DMS53 (cell line): ENCODE measurements at places on chromosomes 4 and X.
A peak's percentile ranks its signal among the peaks of the same experiment; 100 is the strongest.

GRCh38 chr4:21763855-21764254 is 184.7 kb downstream of the KCNIP4 start:
- no peak for DNase-seq

DNA sequence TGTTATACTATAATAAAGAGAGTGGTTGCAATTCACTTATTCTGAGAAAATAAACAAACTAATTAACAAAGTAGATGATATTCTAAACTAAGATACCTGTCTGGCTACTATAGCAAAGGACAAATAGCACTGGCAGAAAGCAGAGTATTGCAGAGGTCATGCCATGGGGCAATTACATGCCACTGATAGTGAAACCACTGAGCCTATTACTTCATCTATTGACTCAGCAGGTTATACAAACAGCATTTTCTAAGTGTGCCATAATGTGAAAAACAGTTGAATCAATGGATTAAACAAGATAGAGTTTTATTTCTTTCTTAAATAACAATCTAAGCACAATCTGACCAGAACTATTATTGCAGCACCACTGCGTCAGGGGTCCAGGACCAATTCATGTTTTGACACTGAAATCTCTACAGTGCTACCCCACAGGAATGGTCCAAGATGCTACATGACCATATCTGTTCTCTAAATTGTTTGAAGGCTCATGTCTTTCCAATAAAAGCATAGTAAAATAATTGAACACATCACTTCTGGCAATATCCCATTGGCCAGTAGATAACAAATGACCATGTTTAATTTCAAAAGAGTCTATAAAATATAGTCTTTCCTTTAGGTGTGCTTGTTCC is 389.5 kb upstream of the GRID2 start:
- DNase-seq, result peak; percentile 79

DNA sequence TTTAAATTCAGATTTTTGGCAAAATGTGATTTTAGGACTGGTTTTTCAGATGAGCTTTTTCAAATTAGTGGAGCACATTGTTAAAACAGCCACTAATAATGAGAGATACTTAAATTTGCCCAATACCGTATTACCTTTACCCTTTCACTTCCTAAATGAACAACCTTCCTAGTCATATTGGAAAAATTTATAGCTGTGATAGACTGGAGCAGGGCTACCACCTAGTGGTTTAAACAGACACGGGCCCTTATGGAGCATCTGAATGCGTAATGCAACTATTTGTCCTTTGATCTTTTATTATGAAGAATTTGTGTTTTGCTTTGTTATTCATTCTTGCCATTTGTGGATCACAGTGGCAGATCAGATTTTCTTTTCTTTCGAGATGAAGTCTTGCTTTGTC is 72.7 kb downstream of the KDM6A start:
- DNase-seq, result peak; percentile 51

- no peak for DNase-seq
Observed at GRCh38 chr4:169312690-169313422, 42.1 kb upstream of the SH3RF1 start.

- DNase-seq, result no peak
Observed at GRCh38 chrX:110915570-110915969, 120.0 kb upstream of the CHRDL1 start.

DNA sequence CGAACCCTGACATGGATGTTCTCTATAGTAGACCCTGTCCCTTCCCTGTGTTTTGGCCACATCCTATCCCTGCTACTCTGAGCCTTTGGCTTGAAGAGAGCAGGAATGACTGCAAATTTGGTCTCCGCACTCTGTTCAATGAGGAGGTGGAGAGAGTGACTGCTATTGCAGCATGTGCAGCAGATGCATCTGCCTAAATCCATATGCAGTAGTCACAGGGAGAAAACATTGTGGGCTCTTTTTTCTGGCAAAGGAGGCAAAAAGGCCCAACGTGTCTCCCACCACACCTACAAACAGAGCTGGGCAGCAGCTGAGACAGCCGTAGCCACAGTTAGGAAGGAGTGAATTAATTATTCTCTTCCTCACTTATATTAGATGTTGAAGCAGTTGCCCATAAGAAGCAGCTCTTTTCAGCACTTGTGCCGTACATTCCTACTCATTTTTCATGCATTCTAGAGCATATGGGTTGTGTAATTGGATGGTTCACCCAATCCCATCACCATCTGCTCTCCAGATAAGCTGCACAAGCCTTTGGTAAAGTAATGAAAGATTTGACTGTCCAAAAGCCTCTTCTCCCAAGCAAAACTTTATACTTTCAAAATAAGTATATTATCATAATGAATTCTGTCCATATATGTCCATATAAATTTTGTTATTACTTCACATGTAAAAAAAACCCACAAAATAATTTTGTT is 147.9 kb upstream of the FAM47A start:
- DNase-seq, result no peak

- DNase-seq, result peak; percentile 78
Observed at GRCh38 chr4:5863461-5864113, 29.3 kb downstream of the CRMP1 start.

GRCh38 chr4:85500110-85500867 is 25.3 kb downstream of the ARHGAP24 start:
- DNase-seq, result no peak

GRCh38 chrX:150615356-150615755 is 46.9 kb downstream of the MTM1 start:
- DNase-seq, result no peak

DNA sequence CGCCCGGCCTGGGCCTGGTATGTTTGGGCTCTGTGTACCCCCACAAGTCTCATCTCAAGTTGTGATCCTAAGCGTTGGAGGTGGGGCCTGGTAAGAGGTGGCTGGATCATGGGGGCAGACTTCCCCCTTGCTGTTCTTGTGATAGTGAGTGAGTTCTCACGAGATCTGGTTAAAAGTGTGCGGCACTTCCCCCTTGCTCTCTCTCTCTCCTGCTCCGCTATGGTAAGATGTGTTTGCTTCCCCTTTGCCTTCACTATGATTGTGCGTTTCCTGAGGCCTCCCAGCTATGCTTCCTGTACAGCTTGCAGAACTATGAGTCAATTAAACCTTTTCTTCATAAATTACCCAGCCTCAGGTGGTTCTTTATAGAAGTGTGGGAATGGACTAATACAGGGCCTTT is 53.0 kb downstream of the CHST7 start:
- DNase-seq, result no peak

DNA sequence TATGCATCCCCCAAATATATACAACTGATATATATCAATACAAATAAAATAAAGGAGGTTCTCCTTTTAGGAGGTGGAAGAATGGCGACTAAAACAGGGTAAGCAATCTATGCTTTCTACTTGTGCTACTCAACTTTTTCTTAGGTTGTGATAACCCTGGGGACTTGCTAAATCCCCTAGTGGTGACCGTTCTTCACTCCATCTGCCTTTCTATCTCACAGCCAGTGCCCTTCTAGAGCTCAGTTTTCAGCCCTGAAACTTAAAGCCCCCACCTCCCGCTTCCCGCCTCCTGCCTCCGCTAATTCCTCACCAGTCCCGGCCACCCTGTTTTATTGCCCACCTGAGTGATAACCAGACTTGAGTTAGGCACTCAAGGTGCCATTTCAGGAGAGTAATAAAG is 15.5 kb upstream of the ESX1 start:
- no peak for DNase-seq

GRCh38 chr4:88610771-88611170 is 18.5 kb downstream of the HERC3 start:
- no peak for DNase-seq

- DNase-seq, result no peak
Observed at GRCh38 chr4:182835006-182835740, 82.0 kb downstream of the DCTD start.

- DNase-seq, result peak; percentile 39
Observed at GRCh38 chr4:158850800-158851644, 82.2 kb downstream of the FNIP2 start.

DNA sequence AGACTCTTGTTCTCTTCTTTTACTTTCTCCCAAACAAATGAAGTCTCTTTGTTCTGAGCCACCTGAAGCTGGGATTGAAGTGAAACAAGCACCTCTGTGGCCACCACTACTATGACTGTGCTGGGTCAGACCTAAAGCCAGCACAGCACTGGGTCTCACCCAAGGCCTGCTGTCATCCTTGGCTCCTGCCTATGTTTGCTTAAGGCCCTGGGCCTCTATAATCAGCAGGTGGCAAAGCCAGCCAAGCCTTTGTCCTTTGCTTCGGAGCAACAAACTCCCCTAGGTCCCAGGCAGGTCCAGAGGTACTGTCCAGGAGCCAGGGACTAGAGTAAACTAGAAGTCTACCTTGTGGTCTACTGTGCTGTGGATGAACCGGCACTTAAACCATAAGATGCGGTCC is 220.6 kb upstream of the ARSJ start:
- peak; percentile 50 for DNase-seq

GRCh38 chr4:45155081-45155777 is 428.9 kb upstream of the GNPDA2 start:
- DNase-seq, result no peak

DNA sequence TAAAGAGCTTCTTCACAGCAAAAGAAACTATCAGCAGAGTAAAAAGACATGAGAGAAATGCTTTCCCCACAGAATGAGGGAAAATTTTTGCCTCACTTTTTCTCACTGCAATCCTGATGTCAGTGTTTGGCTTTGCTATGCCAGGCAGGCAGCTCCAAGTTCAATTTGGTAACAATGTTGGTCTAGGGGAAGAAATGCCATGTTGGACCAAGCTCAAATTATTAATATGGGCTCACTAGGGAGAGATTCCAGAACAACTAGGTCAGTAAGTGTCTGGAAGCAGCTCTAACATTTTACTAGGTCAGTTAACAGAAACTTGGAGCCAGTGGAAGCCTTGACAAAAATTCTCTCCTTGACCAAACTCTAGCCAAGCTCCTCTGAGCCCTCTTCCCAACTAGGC is 95.4 kb downstream of the NAF1 start:
- no peak for DNase-seq

DNA sequence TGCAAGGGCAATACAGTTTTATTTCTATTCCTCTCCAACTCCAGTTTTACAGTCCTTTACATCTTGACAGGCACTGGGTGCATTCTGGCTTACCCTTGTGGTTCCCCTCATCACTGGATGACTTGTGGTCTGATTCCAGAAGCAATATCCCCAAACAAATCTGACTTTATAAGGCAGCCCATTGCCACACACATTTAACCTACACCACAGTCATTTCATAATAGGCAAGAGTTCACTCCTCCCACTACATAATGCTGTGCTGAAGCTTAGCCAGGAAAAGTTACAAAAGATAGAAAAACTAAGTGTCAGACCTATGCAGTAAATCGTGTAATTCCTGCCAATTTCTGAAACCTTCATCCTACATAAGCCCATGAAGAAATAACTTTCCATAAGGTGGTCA is 82.9 kb upstream of the MID1IP1 start:
- DNase-seq, result no peak

DNA sequence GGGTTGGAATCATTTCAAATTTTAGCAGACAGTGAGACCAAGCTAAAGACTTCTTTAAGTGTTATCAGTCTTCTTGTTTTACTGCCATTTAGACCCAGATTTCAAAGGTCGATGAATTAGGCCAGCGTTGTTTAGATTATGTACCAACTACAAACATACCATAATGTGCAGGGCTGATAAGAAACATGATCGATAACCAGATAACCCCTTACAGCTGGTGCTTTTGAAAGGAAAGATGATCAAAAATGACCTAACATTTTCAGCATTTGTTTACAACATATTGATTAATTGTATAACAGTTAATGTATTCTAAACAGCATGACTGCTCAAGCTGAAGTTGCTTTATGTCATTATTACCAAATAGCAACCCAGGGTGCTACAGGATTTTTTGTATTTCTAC is 400.4 kb upstream of the FAM241A start:
- no peak for DNase-seq

GRCh38 chr4:138555108-138555507 is 313.0 kb upstream of the SLC7A11 start:
- no peak for DNase-seq

GRCh38 chr4:113069212-113069892 is 19.9 kb downstream of the ANK2 start:
- DNase-seq, result peak; percentile 17

DNA sequence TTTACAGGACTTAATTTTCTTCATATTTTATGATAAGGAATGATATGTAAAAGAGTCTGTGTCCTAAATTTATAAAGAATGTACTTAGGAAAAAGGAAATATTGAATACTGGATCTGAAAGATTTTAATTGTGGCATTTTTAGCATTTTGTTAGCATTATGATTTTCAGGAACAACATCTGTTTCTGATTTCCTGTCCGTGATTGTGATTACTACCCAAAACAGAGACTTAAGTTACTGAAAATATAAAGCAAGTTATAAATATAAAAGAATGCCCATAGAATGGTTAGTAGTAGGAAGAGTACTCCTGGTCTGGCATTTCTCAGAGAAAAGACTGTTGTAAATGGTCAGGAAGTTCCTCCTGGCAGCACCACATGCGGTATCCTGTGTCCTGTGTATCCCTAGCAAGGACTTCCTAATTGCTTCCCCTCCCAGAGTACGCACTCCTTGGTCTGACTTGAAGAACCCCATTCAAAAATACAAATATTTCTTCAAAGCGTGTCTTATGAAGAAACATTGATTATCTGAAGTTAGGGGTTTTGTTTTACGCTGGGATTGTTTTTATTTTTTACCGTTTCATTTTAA is 88.9 kb downstream of the RS1 start:
- no peak for DNase-seq

DNA sequence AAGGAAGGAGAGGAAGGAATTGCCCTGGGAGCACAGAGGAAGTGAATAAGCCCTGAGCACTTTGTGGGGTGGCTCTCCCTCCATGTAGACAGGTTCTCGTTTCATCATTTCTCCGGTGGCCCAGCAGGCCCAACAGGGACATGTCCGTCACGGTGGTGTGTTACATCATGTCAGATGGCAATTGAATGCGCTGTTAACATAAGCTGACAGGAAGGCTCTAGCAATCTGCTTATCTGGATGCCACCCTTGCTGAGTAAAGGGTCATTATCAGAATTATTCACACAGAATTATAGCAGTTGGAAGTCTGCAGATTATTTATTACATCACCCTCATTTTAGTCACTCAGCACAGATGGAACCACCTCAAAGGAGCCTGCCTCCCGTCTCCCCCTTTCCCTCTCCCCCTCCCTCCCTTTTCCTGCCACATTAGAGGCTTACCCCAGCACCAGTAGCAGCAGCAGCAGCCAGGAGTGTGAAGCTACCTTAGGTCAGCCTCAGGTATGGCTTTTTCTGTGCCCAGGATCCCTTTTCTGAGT is 124.3 kb upstream of the TRIM2 start:
- no peak for DNase-seq

DNA sequence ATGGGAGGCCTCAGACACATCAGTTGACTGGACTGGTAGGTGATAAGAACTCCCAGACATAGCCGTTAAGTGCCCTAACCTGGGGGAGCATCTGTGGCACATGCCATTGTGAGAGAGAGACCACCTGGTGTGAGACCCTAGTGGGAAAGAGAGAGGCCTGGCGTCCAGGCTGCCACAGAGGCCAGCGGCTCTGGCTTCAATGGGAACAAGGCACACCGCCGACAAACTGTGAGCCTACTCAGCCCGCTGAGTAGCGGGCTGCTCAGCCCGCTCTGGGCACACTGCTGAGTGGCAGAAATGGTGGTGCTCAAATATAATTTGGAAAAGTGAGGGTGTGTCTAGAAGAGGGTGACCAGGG is 34.0 kb downstream of the PHKA2 start:
- DNase-seq, result no peak

- no peak for DNase-seq
Observed at GRCh38 chr4:182089326-182089725, 153.9 kb upstream of the TENM3 start.
